Progenitor cell of endocrine pancreas (in vitro differentiated cells): ENCODE measurements at places on chromosomes 16 and 17.

GRCh38 chr17:78939615-78940014 is 14.4 kb upstream of the TIMP2 start:
- no peak for DNase-seq

- no peak for DNase-seq
These were observed 135.8 kb downstream of the CDH8 start for GRCh38 chr16:61900482-61900881.

GRCh38 chr17:75153780-75154194 is 525 bp downstream of the JPT1 start:
- peak; percentile 47 for DNase-seq

- no peak for DNase-seq
These were observed 1.4 kb downstream of the RFNG start for GRCh38 chr17:82050152-82050760.

- no peak for DNase-seq
These were observed 431 bp downstream of the TEKT3 start for GRCh38 chr17:15340966-15341365.

- no peak for DNase-seq
These were observed 7.0 kb downstream of the PIGQ start for GRCh38 chr16:576823-577201.

GRCh38 chr16:53043428-53043831 is 9.3 kb downstream of the CHD9NB start:
- no peak for DNase-seq

GRCh38 chr16:66451548-66451947 is 24.5 kb downstream of the BEAN1 start:
- no peak for DNase-seq

DNA sequence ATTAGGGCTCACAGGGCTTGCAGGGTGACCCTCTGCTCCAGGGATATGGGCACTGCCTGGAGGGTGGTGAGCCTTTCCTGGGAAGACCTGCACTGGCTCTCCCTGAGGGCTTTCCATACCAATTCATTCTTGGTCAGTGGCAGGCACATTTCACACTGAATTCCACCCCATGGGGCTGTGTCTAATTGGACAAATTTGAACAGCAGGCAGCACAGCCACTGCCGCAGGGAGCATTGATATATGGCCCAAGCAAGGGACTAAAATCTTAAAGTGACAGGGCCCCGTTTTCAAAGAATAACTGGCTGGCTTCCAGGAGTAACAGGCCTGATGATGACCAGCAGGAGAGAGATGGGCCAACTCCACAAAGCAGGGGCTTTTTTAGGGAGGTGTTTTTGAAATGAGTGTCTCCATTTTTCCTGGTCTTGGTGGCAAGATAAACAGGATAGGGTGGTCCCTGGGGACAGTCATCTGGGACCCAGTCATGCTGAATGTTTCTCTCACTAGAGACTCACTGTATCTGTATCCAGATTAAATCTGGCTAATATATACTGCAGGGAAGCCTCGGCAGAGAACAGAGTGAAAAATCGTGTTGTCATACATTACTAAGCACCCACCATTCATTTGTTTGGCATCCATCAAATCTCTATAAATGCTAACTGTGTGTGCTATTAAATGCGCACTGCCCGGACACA is 74.1 kb upstream of the TBX2 start:
- no peak for DNase-seq

DNA sequence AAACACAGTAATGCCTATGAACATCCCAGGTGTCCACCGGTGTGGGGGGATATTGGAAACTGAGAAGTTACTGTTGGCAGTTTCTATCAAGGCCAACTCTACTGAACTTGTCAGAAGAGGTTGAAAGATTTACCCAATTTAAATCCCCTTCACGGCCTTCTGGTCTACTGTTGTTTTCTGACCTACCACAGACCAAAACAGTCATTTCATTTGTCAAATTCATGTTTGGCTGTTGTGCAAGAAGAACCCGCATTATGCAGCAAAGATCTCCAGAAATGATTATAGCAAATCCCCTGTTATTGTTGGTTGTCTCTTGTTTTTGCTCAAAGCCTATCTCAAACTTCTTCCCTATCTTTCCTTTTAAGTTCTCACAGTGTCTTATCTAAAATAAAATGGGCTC is 73.1 kb upstream of the MAF start:
- no peak for DNase-seq

DNA sequence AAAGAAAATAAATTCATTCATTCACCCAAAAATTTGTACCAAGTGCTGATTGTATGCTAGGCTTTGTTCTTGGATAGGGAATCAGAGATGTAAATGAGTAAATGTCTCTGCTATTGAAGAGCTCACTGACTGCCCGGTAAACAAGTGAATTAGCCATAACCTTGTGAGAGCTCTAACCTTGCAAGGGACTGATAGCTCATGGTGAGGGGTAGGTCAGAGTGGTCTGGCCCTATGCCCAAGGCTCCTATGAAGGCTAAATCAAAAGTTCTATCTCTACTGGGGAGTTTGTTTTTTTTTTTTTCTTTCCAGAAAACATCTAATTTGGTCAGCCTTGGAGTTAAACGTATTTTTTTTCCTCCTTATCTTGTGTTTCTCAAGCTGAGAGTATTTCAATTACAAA is 172.8 kb upstream of the CDH11 start:
- no peak for DNase-seq

DNA sequence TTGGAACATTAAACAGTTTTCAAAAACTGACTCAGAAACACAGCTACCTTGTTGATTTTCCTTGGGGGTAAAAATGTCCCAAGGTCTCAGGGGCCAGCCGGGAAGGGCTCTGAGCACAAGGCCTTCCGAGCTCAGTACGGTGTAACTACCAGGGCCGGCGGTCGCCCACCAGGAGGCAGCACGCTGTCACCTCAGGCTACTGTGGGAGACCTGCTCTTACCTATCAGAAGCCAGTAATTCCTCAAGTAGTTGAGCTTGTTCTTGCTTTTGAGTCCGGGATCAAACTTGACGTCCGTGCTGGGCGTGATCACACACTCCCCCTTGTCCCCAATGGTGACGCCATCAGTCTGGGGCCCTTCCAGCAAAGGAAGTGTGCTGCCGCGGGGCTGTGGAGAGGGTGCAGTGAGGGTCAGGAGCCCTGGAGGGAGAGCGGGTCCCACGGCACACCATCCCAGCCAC is 43.4 kb upstream of the ICAM2 start:
- DNase-seq: peak; percentile 73

GRCh38 chr17:21041741-21042457 is 912 bp downstream of the USP22 start:
- peak; percentile 47 for DNase-seq

GRCh38 chr16:85166281-85166680 is 54.0 kb upstream of the CIBAR2 start:
- no peak for DNase-seq

DNA sequence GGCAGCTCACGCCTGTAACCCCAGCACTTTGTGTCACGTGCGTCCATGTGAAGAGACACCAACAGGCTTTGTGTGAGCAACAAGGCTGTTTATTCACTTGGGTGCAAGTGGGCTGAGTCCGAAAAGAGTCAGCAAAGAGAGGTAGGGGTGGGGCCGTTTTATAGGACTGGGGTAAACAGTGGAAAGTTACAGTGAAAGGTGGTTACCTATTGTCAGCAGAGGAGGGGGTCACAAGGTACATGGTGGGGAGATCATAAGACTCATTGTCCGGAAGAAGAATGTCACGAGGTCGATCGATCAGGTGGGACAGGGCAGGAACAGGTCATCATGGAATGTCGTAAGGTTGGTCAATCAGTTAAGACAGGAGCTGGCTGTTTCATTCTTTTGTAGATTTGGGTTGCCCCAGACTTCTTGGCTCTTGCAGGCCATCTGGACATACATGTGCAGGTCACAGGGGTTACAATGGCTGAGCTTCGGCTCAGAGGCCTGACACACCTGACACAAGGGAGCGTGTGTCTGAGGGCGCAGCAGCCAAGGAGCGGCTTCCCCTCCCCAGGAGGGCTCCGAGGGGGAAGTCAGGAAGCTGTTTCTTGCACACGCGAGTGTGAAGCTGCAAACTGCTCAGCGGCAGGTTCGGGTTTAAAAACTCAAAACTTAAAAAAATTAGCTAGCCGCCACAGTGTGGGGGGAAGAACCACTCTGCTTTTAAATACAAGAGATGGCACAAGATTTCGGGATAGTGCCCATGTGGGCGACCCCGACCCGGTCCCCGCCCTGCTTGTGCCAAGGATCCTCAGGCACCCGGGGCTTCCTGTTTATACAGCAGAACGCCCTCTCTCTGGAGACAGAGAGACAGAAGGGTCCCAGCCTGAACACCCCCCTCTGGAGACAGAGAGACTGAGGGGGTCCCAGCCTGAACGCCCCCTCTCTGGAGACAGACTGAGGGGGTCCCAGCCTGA is 12.4 kb upstream of the TEX19 start:
- no peak for DNase-seq

- DNase-seq: no peak
These were observed 38.9 kb upstream of the METTL9 start for GRCh38 chr16:21560462-21560861.

GRCh38 chr16:79411805-79412204 is 188.7 kb downstream of the MAF start:
- DNase-seq: no peak

- no peak for DNase-seq
These were observed 131.1 kb upstream of the TMEM97 start for GRCh38 chr17:28187931-28188330.
